ENCODE measurements at places on chromosomes 3 and 15.

DNA sequence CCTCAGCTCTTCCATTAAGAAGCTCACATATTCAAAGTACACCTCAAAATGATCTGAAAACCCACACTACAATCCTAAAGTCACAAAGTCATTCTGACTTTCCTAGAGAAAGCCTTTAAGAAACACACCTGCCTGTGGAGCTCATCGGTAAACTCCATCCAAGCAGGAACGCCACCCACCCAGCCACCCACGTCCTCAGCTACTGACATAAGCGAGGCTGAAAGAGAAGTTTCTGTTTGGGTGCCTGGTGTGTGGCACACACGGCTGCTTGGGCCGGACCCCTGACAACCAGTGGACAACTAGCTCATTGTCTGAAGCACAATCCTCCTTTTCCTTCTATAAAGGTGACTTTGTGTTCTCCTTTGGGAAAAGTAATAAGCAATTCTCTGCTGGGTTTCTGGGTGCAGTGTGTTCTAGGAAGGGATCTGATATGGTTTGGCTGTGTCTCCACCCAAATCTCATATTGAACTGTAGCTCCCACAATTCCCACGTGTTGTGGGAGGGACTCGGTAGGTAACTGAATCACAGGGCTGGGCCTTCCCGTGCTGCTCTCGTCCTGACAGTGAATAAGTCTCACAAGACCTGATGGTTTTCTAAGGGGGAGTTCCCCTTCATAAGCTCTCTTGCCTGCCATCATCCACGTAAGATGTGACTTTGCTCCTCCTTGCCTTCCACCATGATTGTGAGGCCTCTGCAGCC, 26.1 kb downstream of the FAM174B start:
- DNase-seq: no peak

DNA sequence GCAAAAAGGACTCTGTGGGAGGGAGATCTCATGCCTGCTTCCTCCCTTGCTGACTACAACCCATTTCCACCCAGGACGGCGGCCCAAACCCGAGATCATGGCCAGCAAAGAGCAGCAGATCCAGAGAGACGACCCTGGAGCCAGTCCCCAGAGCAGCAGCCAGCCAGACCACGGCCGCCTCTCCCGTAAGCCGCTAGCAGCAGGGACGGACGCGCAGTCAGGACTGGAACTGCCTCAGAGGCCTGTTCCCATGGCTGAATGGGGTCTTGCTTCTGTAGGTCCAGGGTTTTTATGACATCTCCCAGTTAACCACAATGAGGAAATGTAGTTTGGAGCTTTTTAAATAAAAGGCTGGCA, 67.2 kb downstream of the BOC start:
- no peak for DNase-seq

- DNase-seq: no peak
These were observed 94.6 kb downstream of the ZPLD1 start for GRCh38 chr3:102529452-102529851.

DNA sequence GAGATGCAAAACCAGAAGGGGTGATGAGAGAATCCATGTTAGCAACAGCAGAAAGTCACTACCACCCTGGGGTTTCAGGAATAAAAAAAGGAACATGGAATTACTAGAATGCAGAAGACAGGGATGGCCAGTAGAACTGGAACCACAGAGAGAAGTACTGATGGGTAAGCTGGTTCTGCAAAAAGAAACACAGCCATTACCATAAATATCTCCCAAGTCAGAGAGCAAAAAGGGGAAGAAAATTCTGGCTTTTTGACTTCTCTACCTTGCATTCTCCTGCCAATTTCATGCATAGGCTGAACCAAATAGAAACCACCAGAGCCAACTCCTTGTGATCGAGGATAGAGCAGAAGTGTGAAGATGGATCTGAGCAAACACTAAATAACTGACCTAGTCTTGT, 550.4 kb upstream of the NAALADL2 start:
- DNase-seq: no peak

DNA sequence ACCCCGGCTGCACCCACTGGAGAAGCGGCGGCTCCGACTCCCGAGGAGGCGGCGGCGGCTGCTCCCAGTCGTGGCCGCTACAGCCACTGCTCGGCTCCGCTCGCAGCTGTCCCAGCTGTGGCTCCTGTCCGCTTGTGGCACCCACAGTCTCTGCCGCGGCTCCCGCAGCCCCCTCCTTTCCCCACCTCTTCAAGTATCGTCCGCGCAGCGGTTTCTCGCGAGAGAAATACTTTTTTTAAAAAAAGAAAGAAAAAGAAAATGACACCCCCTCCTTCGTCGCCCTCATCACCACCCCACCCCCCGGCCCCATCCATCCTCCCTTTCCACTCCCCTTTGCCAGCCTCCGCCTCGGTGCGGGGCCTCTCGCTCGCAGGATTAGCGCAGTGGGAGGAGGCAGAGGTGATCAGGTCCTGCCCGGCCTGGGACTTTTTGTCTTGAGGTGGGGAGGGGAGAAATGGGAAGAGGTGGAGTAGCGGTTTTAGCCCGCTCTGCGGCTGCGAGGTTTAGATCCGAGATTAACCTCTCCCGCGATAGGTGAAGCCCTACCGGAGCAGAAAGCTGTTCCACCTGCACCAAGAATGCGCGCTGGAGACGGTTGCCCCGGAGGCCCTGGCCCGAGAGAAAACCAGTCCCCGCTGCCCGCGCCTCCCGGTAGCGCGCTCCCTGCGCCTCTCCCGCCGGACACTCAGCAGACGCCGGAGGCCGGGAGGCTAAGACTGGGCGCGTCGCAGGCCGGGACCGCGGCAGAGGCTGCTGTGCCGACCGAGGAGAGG, at the start of gene FBN1:
Gene FBN1 (minus strand): TSS at position 152 of the 773 bp plus-strand sequence. CDS start 940 bp downstream, outside the sequence.
- DNase-seq: no peak

All from CD4-positive, alpha-beta T cell (primary cell).